ENCODE measurements at places on chromosomes 11 and 22.

DNA sequence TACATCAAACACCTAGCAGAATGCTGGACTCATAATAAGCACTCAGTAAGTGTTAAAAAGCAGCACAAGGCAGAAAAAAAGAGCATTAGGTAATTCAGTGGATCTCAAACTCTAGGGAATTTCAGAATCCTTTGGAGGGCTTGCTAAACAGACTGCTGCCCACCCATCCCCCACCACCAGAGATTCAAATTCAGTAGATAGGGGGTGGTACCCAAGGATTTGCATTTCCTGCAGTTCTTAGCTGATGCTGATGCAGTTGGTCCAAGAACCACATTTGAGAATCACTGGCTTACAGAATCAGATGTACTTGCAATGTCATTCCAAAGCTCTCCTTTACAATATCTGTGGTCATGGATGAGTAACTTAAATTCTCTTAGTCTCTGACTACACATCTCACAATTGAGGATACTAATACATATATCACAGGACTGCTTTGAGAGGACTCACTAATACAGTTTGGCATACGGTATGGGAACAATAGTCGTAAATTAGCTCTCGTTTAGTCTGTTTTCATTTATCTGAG, 664.5 kb downstream of the KCNA4 start:
- DNase-seq = no peak

DNA sequence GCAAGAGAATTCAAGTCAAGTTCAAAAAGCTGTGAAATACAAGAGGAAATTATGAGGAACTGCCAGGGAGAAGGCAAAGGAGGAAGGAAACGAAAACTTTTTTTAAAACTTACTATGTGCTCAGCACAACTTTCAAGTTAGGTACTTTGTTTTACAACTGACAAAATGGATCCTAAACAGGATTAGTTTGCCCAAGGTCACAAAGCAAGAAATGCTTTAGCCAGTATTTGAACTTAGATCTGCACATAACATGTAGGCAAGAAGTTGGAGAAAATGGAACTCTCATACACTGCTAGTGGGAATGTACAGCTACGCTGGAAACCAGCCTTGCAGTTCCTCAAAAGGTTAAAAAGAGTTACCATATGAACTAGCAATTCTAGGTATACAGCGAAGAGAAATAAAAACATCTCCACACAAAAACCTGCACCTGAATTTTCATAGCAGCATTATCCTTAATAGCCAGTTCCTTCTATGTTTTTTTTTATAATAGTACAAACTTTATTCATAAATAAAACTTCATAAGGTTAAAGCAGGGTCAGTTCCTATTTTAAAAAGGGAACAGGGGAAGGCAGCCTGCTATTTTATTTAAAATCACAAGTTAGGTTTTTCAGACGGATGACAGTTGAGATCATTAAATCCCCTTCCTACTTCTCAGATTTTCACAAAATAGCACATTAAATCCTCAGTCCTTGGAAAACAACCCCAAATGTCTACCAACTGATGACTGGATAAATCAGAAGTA, 19.2 kb downstream of the DDX6 start:
- DNase-seq = no peak

GRCh38 chr11:90321018-90321417, 98.2 kb upstream of the CHORDC1 start:
- DNase-seq = no peak

DNA sequence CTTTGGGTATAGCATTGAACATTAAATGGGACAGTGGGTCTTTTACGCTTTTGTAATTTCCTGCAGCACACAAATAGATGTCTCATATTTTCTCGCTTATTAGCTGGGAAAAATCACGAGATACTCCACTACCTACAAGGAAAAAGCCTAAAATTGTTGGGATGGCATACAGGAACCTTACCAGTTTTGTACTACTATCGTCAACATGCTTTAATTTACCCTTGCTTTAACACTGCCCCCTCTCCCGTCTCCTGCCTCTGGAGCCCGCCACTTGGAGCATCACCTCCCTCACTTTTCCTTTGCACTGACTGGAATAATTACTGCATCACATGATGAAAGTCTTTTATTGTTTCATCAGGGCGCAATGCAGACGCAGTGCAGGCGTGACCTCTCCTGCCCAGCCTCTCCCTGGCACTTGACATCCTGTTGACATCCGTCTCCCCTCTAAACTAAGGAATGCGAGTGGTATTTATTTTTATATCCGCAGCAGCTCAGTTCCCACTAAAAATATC, 1.0 kb upstream of the FNBP4 start:
- peak; percentile 76 for DNase-seq

GRCh38 chr22:20940904-20941385, 23.7 kb downstream of the CRKL start:
- no peak for DNase-seq
